Inflammatory macrophage treated with lipopolysaccharide for 1 hour (primary cell): ENCODE measurements at places on chromosomes 12 and 14.
A peak's percentile ranks its signal among the peaks of the same experiment; 100 is the strongest.

DNA sequence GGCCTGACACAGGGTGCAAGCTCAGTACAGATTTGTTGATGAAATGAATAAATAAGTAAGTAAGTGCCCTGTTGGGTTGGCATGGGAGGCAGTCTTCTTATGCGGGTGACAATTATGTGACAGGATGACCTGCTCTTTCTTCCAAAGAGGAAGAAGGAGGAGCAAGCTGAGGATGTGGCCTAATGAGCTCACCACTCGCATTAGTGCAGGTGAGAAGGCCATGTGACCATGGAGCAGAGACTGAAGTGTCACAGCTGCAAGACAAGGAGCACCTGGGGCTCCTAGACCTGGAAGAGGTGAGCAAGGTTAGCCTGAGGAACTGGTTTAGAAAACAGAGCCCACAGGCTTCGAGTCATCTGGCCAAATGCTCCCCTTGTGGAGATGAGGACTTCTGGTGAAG lies 34.9 kb downstream of the LRTM2 start:
- no peak for DNase-seq

- no peak for DNase-seq
These were observed 1.0 kb downstream of the ZDHHC22 start for GRCh38 chr14:77140359-77141213.

GRCh38 chr12:64323476-64324225 lies 66.9 kb downstream of the C12orf56 start:
- no peak for DNase-seq

DNA sequence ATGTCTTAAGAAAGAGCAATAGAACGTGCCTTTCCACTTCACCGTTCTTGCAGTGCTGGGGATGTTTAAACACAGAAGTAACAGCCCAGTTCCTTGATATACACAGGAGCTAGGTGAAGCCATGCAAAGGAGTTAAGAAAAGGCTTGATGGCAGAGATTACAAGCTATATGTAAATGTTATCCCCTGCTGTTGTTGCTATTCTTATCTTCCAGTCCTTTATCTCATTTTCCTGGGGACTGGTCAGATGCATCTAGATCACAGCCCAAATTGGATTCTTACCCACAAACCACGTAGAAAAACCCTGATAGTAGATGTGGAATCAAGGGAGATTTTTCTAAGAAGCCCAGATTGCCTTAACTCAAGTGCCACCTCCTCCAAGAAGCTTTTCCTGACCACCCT lies 5.5 kb downstream of the ASCL1 start:
- no peak for DNase-seq

- peak; percentile 94 for DNase-seq
These were observed 20.0 kb upstream of the PCNX1 start for GRCh38 chr14:70887207-70887681.
